ENCODE measurements at places on chromosomes 7 and 10. TPM values are rescaled to one million over a fixed set of nuclear protein-coding genes. Genes with fewer than 3 reads are reported as not detected.

GRCh38 chr10:101224060-101224909 is 5.0 kb downstream of the LBX1 start:
- DNase-seq, result no peak

GRCh38 chr10:91880310-91880709 is 29.0 kb downstream of the FGFBP3 start:
- DNase-seq, result no peak

DNA sequence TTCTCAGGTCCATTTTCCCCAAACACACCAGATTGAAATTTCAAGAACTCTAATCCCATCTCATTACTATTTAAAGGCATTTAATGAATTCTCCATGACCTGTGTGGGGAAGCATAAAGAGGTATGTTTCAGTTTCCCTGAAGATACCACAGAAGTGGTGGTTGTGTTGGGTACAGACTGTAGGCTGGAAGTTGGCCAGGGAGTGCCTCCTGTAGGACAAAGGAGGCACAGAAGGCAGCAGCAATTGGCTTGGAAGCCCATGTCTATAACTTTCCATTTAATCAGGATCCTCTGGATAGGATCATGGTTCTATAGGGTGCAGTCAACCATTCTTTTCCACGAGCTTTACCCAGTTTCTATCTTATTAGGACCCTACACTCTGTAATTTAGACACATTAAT is 8.6 kb upstream of the BET1 start:
- DNase-seq, result no peak

DNA sequence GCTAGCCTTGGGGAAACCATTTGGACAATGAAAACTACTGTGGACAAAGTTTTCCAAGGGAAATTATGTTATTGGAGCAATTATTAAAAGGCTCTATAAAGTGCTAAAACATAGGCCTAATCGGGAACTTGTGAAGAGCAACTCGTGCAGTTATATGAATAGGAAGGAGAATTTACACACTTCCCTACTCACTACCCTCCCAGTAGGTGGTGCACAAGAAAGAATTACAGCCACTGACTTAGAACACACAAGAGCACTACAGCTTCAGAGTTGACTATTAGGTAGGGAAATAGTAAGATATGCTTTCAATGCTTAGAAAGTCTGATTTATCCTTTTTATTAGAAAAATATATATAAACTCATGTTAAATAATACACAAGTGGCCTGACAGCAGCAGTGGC is 47.2 kb downstream of the GSAP start:
- DNase-seq, result no peak

- DNase-seq, result no peak
Measured at GRCh38 chr10:81013771-81014170, 476.1 kb downstream of the SH2D4B start.

DNA sequence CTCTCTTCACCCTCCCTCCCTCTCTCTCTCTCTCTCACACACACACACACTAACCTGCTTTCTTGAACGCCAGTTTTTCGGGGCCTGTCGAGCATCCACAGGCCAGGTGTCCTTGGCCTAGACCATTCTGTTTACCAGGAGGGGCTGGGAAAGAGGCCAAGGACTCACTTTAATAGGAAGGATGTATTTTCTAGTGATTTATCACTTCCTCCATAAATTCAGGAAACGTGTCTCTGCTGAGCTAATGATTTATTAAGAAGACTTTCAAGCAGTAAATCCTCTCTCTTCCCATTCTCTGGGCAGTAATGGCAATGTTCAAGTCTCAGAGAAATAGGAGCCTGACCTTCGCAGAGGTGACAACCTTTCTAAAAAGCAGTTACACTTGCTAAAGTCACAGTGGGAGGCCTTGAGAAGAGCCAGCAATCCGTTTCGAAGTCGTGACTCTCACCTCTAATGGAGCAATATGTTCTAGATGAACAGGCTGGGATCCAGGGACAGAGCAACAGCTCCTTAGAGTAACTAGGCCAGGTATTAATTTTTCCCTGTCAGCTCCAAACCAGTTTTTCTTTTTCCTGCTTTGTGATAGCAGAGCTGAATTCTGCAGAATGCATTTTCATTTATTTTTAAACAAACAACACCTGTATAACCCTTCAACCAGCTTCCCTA is 1357.5 kb upstream of the SORCS1 start:
- no peak for DNase-seq

DNA sequence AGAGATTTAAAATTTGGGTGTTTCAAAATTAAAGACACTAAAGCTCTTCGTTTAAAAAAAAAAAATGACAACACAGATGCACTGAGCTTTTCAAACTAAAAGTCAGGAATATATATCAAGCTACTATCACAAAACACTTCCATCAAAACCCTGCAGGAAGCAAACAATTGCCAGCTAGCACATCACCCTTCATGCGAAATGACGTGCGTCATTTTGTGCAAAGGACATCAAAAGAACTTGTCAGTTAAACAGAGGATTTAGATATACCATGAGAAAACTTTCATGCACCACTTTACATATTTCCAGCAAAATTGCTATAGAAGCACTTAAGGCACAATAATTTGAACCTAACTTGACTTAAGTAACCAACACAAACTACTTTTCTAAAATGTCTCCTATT is 264.7 kb downstream of the GRM8 start:
- no peak for DNase-seq

- no peak for DNase-seq
Measured at GRCh38 chr10:107164992-107165391, 486 bp upstream of the SORCS1 start.

GRCh38 chr10:18664841-18665478 is 5.7 kb downstream of the ARL5B start:
- DNase-seq, result no peak

GRCh38 chr10:109992485-109992884 is 15.3 kb upstream of the ADD3 start:
- DNase-seq, result no peak

- no peak for DNase-seq
Measured at GRCh38 chr7:155316427-155317113, 18.9 kb downstream of the INSIG1 start.

DNA sequence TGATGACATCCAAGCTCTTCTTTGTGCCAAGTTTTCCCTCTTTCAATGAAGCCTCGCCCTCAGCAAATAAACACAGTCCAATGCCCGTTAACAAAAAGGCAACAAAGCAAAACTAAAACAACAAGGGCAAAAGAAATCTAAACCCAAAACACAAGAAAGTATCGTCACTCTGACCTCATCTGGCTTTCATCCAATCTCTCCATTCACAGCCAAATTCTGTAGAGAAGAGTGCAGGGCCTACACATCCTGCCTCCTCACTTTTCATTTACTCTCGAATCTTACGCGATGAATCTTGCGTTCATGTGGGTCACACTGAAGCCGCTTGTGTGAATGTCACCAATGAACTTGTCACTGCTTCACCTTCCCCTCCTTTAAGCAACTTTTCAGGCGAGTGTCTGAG is 15.9 kb upstream of the AKR1E2 start:
- no peak for DNase-seq

GRCh38 chr7:39016609-39017008 is 38.9 kb downstream of the POU6F2 start:
- no peak for DNase-seq

- DNase-seq, result no peak
Measured at GRCh38 chr7:44599222-44599621, 7.2 kb upstream of the OGDH start.

DNA sequence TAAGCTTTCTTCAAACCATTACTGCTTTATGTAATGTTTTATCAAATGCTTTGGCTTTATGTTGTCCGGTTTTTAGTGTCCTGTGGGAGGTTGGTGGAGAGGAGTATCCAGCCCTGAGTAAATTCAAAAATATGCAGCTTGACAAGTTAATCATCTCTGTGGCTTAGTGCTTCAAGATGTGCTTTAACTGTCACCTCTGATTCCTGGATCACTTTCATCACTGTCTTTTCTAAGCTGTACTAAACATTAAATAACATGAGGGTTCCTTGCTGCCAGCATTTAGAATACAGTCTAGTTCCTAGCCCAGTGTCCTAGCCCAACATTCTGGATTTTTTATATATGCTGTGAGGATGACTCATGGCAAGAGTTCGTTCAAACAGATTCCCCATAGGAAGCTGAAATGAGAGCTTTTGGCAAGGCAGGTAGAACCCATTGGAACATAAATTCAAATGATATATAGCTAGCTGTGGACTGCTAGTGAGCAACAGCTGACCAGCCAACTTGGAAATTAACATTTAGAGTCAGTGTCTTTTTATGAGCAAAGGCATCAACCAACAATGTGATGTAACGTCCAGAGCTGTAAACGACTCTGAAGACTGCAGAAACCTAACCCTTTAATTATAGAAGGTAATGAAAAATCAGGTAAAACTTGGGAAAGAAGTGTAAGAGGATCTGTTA is 80.6 kb upstream of the OIT3 start:
- no peak for DNase-seq

- no peak for DNase-seq
Measured at GRCh38 chr10:94641480-94641879, 42.0 kb upstream of the CYP2C18 start.

DNA sequence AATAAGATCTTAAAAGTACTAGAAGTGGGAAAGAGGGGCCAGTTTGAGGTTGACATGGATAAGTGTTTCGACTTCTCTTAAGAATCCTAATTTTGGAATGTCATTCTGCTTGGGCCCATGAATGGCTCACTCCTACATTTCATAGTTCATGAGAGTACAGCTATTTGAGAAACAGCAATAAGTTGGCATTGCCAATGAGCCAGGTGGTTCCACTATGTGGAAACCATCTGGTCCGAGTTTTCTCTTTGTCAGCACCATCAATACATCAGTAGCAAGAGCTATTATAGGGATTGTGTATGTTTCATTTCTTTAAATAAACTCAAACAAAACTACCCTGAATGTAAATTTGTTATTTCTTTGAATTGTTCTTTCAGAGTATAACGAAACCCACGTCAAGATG is 78.1 kb upstream of the NEBL start:
- DNase-seq, result no peak

- DNase-seq, result no peak
Measured at GRCh38 chr7:83693256-83693655, 44.3 kb upstream of the SEMA3E start.

DNA sequence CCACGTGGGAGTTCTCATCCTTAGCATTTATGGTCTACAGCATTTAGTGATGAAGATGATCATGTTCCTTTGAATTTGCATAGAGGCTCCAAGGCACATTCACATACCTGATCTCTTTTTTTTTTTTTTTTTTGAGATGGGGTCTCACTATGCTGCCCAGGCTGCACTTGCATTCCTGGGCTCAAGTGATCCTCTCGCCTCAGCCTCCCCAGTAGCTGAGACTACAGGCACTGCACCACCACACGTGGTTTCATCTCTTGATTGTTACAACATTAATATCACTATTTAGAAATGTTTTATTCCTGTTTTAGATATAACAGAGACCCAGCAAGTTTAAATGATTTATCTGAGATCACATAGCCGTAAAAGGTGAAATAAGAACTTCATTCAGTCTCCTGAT is 13.8 kb downstream of the CDHR3 start:
- no peak for DNase-seq

DNA sequence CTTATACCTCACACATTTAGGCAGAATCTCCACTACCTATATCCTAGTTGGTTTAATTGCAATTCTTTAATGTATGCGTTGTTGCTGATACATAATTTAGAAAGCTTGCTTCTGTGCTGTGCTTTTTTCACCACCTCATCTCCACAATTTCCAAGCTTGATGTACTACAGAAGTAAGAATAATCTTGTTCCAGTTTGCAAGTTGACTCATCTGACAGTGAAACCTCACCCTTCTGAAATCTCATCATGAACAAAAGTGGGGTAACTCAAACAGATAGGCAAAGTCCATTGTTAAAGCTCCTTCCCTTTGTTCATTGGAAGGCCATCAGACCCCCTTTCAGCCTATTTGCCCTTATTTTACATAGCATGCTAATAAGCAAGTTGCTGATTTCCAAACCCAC is 13.6 kb downstream of the EIF4EBP2 start:
- DNase-seq, result no peak

DNA sequence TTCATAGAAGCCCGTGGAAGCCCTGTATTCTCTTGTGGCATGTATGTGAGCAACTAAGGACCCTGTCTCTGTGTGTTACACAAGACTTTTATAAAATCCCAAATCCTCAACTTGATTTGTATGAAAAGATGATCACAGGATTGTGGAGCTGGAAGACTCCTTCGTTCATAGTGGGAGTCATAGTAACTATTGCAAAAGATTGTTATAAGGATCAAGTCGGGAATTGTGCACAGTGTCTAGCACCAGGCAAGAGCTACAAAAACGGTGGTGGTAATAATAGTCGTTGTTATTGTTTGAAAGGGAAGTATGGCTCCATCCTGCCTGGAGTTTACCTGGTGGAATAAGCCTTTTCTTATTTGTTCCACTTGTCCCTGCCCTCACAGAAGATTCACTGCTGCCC is 42.8 kb upstream of the MTURN start:
- no peak for DNase-seq

DNA sequence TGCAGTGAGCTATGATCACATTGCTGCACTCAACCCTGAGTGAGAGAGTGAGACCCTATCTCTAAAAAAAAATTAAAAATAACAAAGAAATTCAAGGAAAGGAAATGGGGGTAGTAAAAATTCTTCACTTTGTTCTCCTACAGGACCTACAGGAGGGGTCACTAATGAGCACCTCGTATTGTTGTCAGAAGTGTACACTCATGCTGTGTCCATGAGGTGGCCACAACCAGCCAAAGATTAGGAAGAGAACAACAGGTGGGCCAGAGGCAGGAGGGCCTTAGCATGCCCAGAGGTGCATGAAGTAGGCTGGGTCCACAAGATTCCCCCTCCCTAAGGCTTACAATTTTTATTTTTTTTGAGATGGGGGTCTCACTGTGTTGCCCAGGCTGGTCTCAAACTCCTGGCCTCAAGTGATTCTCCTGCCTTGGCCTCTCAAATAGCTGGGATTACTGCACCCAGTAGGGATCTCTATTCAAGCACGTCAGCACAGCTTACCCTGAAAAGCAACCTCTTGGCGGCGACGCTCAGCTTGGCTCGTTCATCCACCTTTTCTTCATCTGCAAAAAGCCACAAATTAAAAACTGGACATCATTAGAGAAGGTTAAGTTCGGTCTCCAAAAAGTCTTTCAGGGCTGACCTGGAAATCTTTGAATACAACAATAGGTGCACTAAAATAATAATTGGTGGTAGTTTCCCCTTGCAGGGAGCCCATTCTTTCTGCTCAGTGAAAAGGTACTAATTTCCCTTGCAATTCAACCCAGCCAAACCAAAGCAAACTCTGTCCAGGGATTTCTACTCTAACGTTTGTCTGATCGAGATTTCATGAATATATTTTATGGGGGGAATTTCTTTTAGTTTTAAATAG is 104.4 kb downstream of the SVIL start:
- DNase-seq, result no peak

Gene ZPBP
- not detected for total RNA-seq

Gene NPY4R
- total RNA-seq, result not detected

Gene POP7
- total RNA-seq, result 27.8 TPM

Gene MCM10
- 2.9 TPM for total RNA-seq

Gene STEAP1
- 1.5 TPM for total RNA-seq

Gene FRMD4A
- total RNA-seq, result 162 TPM

Gene PRR15
- 0.23 TPM for total RNA-seq

Gene GDF2
- not detected for total RNA-seq

Gene SLF2
- total RNA-seq, result 29.5 TPM

Gene CPVL
- total RNA-seq, result 6.3 TPM

Gene SLC13A4
- not detected for total RNA-seq

Gene TYSND1
- total RNA-seq, result 10.1 TPM

Gene TAS2R5
- 0.34 TPM for total RNA-seq

Measured in glomerular endothelial cell (primary cell).